ENCODE measurements at places on chromosomes 5 and 9.

- H3K36me3 ChIP-seq: peaks cover 2% of the 10 kb centered on the region
- H3K4me1 ChIP-seq: peaks cover 66% of the 10 kb centered on the region
- no peak overlapping the region for H3K27ac ChIP-seq
- H3K27me3 ChIP-seq: no peaks in the 10 kb centered on the region
Observed at GRCh38 chr5:157030692-157031091, 28.2 kb downstream of the HAVCR1 start.

GRCh38 chr5:149113669-149114068 is 27.6 kb upstream of the ABLIM3 start:
- peaks cover 11% of the 10 kb centered on the region for H3K27me3 ChIP-seq
- no peak overlapping the region for H3K27ac ChIP-seq
- H3K4me3 ChIP-seq: no peak overlapping the region
- H3K4me1 ChIP-seq: peaks cover 7% of the 10 kb centered on the region

GRCh38 chr9:94139672-94140417 is 55.6 kb downstream of the PTPDC1 start:
- peaks cover 2% of the 10 kb centered on the region for H3K27me3 ChIP-seq
- no peaks in the 10 kb centered on the region for H3K4me1 ChIP-seq
- no peak overlapping the region for H3K27ac ChIP-seq
- H3K36me3 ChIP-seq: no peaks in the 10 kb centered on the region
- no peak for DNase-seq
- H3K4me3 ChIP-seq: no peak overlapping the region

- no peaks in the 10 kb centered on the region for H3K27me3 ChIP-seq
- H3K4me3 ChIP-seq: peak overlapping the region; percentile 21
- no peak for DNase-seq
- peaks cover 43% of the 10 kb centered on the region for H3K36me3 ChIP-seq
- H3K4me1 ChIP-seq: peaks cover 43% of the 10 kb centered on the region
Observed at GRCh38 chr5:141633871-141634561, 2.6 kb downstream of the HDAC3 start.

DNA sequence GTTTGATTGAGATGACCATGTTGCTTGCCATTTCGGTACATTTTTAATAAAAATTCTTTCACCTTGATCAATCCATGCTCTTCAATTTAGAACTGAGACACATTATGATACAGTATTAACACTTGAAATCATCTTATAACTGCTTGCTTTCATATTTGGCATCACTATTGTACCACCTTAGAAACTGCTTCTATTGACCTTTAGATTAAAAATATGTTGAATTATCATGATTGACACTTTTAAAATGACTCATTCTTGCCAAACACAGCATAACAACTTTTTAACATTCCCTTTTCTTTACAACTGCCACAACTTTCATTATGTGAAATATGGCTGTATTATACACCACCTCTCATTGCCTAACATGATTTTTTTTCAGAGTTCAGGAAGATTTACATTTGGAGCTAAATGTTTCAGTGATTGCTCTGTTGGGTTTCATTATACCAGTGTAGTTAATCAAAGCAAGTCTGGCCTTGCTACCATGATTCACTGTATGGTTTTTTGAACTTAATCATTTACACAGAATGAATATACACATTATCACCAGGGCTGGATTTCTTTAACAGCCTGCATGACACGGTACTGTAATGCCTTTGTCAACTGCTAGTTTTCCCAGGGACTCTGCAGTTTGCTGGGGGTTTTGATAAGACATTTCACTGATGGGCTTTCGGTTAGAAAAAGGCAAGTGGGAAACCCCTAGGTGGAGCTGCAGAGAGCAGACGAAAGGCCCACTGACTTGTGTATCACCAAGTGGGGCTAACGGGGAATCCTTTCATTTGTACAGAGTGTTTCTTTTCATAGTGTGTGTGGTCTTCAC is 93.6 kb upstream of the TLE4 start:
- H3K27ac ChIP-seq: no peak overlapping the region
- no peaks in the 10 kb centered on the region for H3K36me3 ChIP-seq
- H3K4me3 ChIP-seq: no peak overlapping the region
- peaks cover 2% of the 10 kb centered on the region for H3K4me1 ChIP-seq
- no peaks in the 10 kb centered on the region for H3K27me3 ChIP-seq

GRCh38 chr5:83059341-83059740 is 17.9 kb downstream of the TMEM167A start:
- H3K36me3 ChIP-seq: peaks cover 56% of the 10 kb centered on the region
- no peaks in the 10 kb centered on the region for H3K27me3 ChIP-seq
- peaks cover 10% of the 10 kb centered on the region for H3K4me1 ChIP-seq
- DNase-seq: no peak
- no peak overlapping the region for H3K4me3 ChIP-seq

DNA sequence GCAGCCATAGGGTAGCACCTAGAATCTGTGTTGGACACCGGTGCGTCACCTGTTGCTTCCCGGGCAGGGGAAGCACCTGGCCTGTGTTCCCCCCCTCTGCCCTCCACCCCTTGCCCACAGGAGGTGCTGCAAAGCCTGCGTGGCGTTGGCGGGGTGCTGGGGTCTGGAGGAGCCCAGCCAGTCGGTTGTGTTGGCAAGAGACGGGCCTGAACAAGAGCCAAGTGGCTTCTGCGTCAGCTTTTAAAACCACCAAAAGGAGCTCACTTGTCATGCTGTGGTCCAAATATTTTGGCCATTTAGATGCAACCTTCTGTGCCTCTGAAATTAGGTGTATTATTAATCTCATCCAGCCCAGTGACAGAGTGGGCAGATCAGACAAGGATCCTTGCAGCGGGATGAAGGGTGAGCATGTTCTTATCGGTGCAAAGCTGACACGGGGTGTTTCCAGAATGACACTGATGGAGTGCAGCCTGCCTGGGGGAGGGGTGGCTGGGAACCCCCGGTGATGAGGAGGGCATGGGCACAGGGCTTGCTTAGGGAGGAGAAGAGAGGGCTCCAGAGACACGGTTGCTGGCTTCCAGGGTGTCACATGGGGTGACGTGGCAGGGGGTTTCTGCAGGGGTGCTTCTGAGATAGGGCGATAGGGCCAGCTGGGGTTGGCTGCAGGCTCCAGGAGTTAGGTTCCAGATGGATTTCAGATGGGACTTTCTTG is 9.7 kb upstream of the RXRA start:
- no peak for DNase-seq
- peaks cover 22% of the 10 kb centered on the region for H3K27me3 ChIP-seq
- no peak overlapping the region for H3K27ac ChIP-seq
- H3K36me3 ChIP-seq: no peaks in the 10 kb centered on the region
- no peak overlapping the region for H3K4me3 ChIP-seq

DNA sequence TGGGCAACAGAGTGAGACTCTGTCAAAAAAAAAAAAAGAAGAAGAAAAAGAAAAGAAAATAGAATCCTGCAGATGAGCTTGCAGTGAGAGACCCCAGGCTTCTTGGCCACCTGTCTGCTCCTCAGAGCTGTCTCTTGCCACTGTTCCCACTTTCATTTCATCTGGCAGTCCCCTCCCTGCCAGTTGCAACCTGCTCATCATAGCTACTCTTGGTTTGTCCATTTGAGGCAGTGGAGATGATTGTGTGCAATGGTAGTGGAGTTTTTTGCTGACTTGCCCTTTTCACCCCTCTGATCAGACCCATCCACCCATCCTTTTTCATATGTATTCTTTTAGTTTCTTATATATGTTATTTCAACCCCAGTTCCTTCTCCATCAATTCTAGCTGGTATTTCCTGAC is 28.7 kb downstream of the ANKRD33B start:
- peaks cover 2% of the 10 kb centered on the region for H3K27me3 ChIP-seq
- no peak for DNase-seq
- peaks cover 20% of the 10 kb centered on the region for H3K36me3 ChIP-seq

DNA sequence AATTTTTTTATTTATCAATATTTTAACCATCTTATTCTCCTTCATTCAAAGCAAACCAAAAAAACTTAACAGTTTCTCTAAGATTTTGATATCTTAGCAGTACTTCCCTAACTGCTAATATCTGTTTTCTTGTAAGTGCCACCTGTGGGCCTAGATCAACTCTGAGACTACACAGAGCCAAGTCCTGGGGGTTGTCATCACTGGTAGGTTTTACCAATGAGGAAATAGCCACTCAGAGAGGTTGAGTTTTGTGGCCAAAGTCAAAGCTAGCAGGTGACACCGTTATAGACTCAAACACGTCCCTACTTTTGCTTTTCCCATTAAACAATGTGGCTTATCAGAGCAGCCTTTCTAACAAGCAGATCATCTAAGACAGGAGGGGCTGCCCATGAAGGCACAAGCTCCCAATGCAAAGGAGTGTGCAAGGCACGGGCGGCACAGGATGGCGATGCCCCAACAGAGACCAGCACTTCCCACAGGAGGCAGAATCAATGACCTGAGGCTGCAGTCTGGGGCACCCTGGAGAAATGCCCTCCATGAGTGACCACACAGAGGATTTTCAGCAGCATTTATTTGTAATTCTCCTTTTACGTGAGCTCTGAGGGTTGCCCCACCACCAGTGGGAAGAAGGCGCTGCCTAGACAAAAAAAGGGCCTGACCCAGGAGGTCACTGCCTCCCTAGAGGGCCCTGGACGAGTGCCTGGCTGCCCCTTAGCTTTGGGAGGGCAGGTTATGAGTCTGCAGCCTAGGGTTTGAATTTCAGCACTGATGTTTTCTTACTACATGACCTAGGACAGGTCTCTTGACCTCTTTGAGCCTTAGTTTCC is 7.4 kb downstream of the TBC1D2 start:
- H3K4me3 ChIP-seq: no peak overlapping the region
- H3K27me3 ChIP-seq: no peaks in the 10 kb centered on the region
- peak overlapping the region; percentile 88 for H3K27ac ChIP-seq
- peaks cover 53% of the 10 kb centered on the region for H3K4me1 ChIP-seq

DNA sequence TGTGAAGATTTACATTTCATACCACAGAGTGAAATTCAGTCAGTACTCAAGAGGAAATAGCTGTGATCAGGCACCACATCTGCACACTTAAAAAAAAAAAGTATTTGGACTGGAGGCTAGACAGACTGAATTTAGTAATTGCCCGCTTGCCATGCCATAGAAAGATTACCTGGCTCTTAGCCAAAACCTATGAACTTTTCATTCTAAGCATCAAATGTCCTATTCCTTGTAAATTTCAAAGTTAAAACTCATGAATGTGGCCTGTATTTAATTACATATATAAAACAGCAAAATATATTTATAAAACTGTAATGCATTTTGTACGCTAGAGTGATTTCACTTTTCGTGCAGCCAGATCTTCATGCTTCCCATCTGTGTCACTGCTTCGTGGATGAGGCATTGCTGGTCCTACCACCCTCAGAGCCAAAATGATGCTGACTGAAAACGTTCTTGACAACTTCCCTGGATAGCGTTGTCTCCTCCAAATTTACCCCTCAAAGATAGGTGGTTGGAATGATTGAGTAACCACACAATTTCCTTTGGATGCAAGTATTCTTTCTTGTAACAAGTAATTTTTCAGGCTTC is 447.9 kb upstream of the SGCD start:
- no peaks in the 10 kb centered on the region for H3K27me3 ChIP-seq
- no peaks in the 10 kb centered on the region for H3K36me3 ChIP-seq
- H3K4me3 ChIP-seq: no peak overlapping the region
- H3K4me1 ChIP-seq: no peaks in the 10 kb centered on the region
- DNase-seq: no peak
- H3K27ac ChIP-seq: no peak overlapping the region

GRCh38 chr5:124748687-124749594 is 2.5 kb upstream of the ZNF608 start:
- peaks cover 42% of the 10 kb centered on the region for H3K27me3 ChIP-seq
- H3K4me3 ChIP-seq: no peak overlapping the region
- H3K36me3 ChIP-seq: no peaks in the 10 kb centered on the region
- no peak overlapping the region for H3K27ac ChIP-seq
- DNase-seq: no peak

DNA sequence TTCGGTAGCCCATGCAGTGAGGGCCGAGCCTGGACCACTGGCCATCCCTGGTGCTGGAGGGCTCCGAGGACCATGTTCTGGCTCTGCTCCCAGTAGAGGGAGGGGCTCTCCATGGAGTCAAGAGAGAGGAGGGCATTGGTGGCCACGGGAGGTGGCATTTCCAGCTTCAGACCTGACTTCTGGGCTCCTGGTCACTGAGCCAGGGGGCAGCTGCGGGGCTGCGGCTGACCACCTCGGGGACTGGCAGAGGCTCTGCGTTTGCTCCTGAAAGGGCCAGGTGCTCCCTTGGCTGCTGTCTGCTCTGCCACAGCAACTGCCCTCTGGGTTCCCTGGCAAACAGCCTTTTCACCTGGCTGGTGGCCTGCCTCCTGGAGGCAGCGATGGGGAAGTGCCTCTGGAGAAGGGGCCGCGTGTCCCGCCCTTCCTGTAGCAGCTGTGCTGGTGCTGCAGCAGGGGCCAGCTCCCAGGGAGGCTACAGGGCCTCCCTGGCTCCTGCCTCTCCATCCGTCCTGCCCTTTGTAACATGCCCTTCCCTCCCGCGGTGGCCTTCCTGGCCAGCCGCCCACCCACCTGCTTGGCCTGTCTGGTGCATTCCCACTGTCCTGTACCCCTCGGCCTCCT is 144.6 kb downstream of the CACNA1B start:
- no peak overlapping the region for H3K4me3 ChIP-seq
- H3K4me1 ChIP-seq: no peaks in the 10 kb centered on the region
- H3K27ac ChIP-seq: no peak overlapping the region

DNA sequence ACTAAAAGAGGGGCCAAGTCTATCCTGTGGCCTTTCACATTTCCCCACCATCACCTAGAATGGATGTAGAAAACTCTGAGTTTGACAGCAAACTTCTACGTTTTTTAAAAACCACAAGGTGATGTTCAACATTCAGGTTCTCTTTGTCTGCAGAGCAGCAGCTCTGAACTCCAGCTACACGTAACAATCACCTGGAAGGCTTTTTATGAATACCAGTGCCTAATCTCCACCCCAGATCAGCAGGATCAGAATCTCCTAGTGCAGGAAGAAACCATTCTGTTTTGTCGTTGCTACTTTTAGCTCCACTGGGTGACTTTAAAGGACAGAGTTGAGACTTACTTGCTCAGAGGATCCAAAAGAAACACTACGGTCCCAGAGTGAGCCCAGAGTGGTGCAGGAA is 44.3 kb downstream of the EPB41L4A start:
- H3K27me3 ChIP-seq: peaks cover 3% of the 10 kb centered on the region
- H3K36me3 ChIP-seq: no peaks in the 10 kb centered on the region
- H3K27ac ChIP-seq: no peak overlapping the region
- H3K4me3 ChIP-seq: no peak overlapping the region
- no peak for DNase-seq

DNA sequence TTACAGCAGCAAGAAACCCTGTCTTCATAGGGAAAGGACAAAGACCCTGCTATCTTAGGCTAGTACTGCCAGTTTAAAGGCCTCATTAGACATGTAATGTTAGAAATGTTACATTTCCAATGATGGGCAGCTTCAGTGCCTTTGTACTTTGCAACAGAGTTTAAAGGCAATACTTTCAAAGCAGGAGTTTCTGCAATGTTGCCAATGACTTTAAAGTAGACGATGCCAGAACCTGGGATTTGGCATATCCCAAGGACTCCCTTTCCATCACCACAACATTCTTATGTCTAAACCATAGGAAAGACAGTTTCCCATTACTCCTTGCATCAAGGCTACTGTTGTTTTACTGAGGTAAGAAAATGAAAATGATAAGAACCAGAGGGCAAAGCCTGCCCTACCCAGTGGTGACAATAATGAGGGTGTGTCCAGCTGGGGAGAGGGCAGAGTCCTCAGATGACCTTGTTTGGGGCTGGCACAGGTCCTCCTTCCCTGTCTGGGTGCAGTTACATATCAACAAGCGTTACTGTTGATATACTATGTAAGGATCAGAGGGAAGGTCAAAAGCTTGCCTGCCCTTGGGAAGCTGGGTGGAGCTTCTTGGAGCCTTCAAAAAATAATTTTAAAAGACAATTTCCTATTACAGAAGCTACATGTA is 27.5 kb upstream of the MLANA start:
- no peaks in the 10 kb centered on the region for H3K4me1 ChIP-seq
- no peaks in the 10 kb centered on the region for H3K27me3 ChIP-seq
- H3K27ac ChIP-seq: no peak overlapping the region
- no peak overlapping the region for H3K4me3 ChIP-seq
- peaks cover 5% of the 10 kb centered on the region for H3K36me3 ChIP-seq

- no peak overlapping the region for H3K4me3 ChIP-seq
- peaks cover 8% of the 10 kb centered on the region for H3K27me3 ChIP-seq
- DNase-seq: no peak
Observed at GRCh38 chr5:166980666-166981065, 1310.8 kb upstream of the WWC1 start.

Measured in activated CD4-positive, alpha-beta memory T cell treated with anti-CD3 and anti-CD28 coated beads, Interleukin-2, amount 10 ng/mL, durations not matched to agents 7 days and 5 days (primary cell).